ENCODE measurements at places on chromosomes 16 and 17.

DNA sequence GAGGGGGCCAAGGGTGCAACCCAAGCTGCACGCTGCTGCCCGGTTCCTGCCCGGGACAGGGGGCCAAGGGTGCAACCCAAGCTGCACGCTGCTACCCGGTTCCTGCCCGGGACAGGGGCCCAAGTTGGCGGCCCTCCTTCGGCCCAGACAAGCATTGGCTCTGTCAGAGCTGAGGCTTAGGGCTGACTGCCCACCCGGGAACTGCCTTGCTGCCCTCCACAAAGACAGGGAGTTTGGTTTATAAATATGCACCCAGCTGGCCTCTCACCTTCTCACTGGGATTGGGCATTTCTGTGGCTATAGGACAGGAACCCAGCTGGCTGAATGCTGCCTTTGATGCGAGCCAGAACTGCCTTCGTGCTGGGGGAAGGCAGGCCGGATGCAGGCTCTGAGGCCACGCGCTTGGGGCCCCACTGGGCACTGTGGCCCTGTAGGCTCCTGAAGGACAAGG lies 105.7 kb downstream of the IRX5 start:
- no peak for DNase-seq

- DNase-seq, result no peak
Measured at GRCh38 chr17:44910231-44911106, 4.8 kb downstream of the GFAP start.

DNA sequence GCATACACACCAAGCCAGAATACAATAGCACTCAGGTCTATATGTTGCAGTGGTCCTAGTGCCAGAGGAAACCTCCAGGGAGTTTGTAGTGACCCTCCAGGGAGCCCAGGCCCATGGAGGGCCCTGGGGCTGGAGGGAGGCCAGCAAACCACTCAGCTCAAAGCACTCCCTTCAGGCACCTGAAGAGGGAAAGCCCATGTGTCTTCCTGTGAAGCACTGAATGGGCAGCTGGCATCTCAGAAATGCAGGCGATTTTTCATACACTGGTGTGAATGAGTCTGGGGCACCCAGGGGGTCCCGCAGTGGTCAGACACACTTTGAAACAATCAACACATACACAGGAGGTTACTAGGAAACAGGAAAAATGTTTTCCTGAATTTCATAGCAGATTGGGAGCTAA lies 12.8 kb downstream of the TBC1D26 start:
- no peak for DNase-seq

- no peak for DNase-seq
Measured at GRCh38 chr16:75028544-75029135, 29.8 kb downstream of the ZNRF1 start.

DNA sequence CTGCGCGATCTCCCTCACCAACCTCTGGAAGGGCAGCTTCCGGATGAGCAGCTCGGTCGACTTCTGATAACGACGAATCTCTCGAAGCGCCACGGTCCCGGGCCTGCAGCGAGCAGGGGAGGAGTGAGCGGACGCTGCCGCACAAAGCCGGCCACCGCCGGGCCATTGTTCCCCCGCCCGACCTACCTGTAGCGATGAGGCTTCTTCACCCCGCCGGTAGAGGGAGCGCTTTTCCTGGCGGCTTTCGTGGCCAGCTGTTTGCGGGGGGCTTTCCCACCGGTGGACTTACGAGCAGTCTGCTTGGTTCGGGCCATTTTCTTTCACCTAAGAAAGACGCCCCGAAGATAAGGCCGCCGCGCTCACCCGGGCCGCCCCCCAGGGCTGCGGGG lies 5.8 kb upstream of the UNK start:
- no peak for DNase-seq

DNA sequence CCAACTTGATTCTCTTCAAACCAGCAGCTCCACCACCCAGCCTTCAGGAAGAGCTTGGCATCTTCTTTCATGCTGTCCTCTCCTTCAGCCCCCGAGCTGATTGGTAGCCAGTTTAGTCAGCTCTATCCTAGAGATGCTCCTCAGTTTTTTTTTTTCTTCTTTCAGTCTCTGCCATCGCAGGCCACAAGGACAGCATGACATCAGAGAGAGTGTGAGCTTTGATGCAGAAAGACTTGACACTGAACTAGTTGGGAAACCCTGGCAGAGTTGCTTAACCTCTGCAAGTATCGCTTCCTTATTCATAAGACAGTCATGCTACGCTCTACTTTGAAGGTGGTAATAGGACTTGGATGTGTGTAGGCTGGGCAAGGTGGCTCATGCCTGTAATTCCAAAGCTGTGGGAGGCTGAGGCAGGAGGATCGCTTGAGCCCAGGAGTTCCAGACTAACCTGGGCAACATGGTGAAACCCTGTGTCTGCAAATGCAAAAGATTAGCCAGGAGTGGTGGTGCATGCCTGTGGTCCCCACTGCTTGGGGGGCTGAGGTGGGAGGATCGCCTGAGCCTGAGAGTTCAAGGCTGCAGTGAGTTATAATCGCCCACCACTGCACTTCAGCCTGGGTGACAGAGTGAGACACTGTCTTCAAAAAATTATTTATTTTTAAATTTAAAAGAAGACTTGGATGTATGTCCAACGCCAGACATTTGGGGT lies 2.6 kb downstream of the CD300LB start:
- DNase-seq, result peak; percentile 7

GRCh38 chr17:17719199-17719940 lies 38.1 kb downstream of the RAI1 start:
- no peak for DNase-seq

All from activated CD4-positive, alpha-beta memory T cell treated with anti-CD3 and anti-CD28 coated beads for 36 hours (primary cell).